ENCODE measurements at places on chromosomes 6 and 20.

GRCh38 chr20:33284284-33284683 is 1.3 kb downstream of the BPIFB1 start:
- DNase-seq, result peak; percentile 67

DNA sequence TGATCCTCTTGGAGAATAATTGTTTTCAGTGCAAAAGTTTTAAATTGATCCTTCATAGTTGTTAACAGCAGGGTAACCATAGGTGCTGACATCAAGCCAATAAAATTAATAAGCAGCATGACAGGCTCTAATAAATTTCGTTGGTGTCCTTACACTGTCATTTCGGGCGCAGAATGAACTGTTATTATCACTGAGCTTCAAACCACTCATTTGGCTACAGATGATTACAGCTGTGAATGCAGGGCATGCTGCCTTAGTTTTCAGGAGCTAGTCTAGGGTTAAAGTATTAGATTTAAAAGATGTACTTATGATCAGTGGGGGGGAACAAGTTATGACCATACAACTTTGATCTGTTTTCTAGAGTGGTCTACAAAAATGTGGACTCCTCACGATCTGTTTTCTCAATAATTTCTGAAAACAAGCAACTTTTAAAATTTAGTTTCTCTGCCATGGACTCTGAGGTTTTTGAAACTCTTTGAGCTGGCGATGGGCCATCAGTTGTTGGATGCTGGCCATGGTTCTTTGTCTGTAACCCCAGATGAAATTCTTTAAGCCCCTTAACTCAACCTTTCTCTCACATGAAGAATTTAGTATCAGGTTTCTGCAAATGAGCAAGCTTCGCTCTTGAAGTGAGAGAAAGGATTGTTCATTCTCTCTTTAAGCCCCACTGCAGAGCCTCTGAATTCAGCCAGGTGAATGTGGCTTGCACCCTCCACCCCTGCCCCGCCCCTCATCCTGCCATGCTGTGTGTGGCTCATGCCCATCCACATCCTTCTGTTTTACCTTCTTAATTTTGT is 99.1 kb upstream of the MTHFD1L start:
- DNase-seq, result no peak

DNA sequence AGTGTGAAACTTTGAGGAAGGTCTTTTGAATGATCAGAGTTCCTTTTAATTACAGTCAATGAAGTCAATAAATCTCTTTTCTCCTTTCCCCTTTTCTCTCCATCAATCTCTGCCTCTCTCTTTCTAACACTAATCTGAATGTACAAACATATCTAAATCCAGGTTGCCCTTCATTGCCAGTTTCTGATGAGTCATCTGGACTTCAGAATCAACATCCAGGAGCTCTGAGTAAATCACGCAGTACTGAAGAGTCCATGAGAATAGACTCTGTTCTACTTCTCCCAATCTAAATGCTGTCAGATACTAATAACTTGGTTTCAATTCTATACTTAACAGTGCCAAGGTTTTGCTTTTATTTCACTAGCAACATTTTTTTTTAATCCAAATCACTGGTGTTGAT is 238.7 kb upstream of the THEMIS start:
- no peak for DNase-seq

GRCh38 chr6:14828201-14828611 is 417.7 kb upstream of the JARID2 start:
- no peak for DNase-seq

DNA sequence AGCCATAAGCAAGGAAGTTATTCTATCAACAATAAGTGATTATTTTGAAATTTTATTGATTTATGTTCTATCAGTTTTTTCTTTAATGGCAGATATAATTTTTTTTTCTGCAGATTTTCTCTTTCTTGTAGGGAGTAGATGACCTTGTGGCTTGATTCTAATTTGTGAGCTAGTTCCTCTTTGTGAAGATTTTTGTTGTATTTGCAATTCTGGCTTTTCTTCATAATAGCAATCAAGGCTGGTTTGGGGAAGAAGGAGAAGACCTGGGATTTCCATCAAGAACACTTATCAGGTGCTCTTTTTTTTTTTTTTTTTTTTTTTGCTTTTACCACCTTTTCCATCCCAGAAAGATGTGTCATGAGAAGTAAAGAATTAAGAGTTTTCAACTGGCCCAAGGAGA is 324.2 kb upstream of the MAN1A1 start:
- DNase-seq, result no peak

GRCh38 chr6:148342350-148343046 is at the start of gene SASH1:
TSS of gene SASH1 (plus strand) at chr6:148342838. CDS start at chr6:148343068, 230 bp downstream.
- peak; percentile 21 for DNase-seq

- no peak for DNase-seq
Measured at GRCh38 chr6:15685619-15686018, 22.8 kb upstream of the DTNBP1 start.

GRCh38 chr6:30149858-30150550 is 11.0 kb downstream of the TRIM10 start:
- no peak for DNase-seq

- DNase-seq, result no peak
Measured at GRCh38 chr6:6659600-6660327, 71.2 kb downstream of the LY86 start.

DNA sequence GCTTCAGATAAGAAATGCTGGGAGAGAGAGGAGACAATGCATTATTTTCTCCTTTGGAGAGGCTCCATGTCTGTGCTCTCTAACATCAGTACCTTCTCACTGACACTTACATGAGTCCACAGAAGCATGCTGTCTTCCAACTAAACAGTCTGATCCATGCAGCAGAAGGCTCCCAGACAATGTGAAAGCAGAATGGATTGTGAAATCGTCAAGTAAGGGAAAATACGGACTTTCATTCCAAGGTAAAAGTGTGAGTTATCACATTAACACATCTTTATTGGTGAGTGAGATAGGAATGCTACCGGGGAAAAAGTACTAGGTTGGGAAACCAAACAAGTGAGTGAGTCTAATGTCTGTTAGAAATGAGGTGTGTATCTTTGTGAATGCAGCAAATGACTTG is 167.6 kb upstream of the KCNK16 start:
- DNase-seq, result no peak

DNA sequence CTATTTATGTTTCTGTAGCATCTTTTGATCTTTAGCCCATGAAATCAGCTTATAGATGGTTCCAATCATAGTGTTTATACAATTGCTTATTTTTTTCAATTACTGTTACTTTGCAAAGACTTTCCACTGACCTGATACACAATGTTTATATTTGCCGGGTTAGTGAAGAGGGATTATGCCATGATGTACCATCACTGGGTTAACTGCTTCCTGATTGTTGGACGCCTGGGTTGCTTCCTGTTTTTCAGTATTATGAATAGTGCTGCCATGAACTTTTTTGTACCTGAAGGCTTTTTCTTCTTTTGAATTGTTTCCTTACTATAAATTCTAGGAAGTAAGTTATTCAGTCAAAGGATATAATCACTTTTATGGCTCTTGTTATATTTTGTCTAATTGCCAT is 6.9 kb downstream of the MANBAL start:
- no peak for DNase-seq
